ENCODE measurements at places on chromosomes 12 and 14. TPM values are rescaled to one million over a fixed set of nuclear protein-coding genes. Genes with fewer than 3 reads are reported as not detected.

Gene FITM1
- 0.48 TPM for total RNA-seq

DNA sequence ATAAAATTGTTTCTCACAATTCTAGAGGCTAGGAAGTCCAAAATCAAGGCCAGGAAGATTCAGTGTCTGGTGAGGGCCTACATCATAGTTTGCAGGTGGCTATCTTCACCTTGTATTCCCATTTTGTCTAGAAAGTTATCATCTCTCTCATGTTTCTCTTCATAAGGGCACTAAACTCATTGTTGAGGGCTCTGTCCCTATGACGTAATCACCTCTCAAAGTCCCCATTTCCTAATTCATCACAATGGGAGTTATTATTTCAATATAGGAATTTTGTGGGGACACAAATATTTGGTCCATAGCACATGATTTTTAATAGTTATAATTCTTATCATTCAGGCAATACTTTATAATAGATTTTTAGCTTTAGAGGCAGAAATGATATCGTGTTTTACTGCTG, 1509.2 kb upstream of the SEL1L start:
- DNase-seq, result no peak

Gene TRHDE
- total RNA-seq, result 7.5 TPM

DNA sequence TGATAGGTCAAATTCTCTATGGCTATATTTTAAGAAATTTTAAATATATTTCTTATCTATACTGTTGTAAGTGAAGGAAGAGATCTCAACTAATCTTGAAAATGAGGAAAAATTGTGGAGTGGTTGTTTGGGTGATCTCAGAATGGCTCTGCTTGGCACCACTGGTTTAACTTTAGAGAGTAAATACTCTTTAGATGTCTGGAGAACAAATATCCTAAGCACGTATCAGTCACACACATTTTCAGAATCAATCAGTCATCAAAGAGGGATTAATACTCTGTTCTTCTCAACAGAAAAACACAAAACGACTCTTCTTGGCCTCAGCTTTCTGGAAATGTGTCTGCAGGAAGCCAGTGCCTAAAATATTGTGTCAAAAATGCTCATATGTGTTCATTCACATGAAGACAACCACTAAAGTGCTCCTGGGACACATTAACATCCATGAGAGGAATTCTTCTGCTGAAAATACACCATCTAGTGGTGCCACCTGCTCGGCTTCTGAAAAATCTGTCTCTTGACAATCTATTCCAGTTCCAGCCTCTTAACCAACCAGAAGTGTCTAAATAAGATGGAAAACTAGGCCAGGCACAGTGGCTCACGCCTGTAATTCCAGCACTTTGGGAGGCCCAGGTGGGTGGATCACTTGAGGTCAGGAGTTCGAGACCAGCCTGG, 81.1 kb upstream of the CCDC198 start:
- DNase-seq, result no peak

GRCh38 chr12:5513406-5513805, 81.5 kb downstream of the NTF3 start:
- no peak for DNase-seq

Gene TMPRSS12
- not detected for total RNA-seq

DNA sequence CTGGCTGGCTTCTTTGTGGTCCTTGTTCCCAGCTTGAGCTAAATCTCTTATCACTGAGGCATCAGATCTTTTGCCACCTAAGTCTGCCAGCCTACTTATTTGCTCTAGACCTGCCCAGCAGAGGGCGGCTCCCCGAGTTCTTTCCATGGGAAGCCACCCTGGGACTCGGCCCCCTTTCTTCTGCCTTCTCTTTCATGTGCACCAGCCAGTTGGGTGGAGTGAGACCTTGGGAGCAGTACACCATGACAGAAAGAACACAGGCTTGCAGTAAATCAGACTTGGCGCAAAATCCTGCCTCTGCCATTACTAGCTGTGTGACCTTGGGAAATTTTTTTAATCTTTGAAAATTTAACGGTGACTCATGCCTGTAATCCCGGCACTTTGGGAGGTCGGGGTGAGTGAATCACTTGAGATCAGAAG, 7.4 kb downstream of the SMAGP start:
- peak; percentile 21 for DNase-seq

DNA sequence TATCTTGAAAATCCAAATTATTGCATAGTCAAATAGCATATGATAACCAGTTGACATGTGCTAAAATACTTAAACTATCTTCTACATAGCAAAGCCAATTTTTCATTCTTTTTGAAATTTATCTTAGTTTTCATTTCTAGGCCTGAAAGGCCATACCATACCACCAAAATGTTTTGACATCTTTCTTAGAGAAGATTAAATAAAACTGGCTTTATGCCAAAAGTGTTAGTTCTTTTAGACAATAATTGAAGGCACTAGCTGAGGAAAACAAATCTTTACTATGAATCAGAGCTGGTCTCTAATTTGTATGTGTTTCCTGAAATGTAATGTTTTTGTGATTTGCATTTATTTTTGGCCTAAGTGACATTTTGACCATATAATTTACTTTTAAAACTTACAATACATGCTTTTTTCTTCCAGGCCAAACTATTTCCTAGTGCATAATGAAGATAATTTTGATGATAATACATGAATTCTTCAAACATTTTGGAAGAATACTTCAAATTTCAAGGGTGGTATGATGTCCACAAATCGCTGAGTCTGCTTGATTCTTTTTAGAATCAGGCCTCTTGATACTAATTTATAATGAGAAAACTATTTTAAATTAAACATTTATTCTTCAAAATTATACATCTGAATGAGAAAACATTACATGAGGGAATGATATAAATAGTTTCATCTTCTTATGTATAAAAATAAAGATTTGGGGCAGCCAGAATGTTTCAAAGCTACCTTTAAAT, 6.5 kb upstream of the KCNMB4 start:
- DNase-seq, result no peak

Gene MUCL1
- 1.5 TPM for total RNA-seq

Gene CRACR2A
- 6.8 TPM for total RNA-seq

DNA sequence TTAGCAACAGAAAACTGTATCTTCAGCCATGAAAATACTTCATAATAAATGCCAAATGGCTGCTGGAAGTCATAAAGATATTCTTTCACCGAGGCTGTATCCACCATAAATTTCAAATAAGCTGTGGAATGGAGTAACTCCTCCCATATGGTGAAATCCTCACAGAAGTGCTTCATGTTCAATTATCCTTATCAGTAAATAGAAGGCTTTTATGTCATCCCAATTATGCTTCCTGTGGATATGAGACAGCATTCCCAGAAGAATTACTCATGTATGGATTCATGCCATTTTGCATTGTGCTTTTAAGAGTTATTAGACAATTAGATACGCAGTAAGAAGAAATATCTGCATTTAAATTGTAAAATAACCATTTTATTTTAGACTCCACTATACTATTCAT, 99.0 kb downstream of the RTN1 start:
- DNase-seq, result no peak

DNA sequence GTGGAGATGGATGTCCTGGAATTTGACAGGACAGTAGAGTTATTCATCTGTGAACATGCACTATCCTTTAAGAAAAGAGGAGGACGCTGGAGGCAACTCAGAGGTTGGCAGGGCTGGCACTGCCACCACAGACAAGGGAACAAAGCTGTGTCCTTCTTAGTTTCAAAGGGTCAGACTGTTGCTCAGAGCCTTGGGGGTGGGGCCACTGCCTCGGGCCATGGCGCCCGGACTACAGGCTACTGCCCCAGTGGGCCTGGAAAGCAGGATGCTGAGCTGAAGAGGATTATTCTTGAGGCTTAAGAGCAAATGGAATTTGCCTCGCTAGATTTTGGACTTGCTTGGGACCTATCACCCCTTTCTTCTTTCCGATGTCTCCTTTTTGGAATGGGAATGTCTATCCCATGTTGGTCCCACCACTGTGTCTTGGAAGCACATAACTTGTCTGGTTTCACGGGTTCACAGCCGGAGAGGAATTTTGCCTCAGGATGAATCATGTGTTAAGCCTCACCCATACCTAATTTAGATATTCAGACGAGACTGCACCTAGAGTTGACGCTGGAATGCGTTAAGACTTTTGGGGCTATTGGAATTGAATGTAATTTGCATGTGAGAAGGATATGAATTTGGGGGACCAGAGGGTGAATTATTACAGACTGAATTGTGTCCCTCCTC, 114.8 kb upstream of the RFLNA start:
- no peak for DNase-seq

GRCh38 chr14:65277580-65278270, 134.8 kb upstream of the FUT8 start:
- no peak for DNase-seq

GRCh38 chr12:103841690-103842584, 903 bp upstream of the NT5DC3 start:
- peak; percentile 19 for DNase-seq

- DNase-seq, result peak; percentile 79
Measured at GRCh38 chr14:92646952-92647796, 101.3 kb downstream of the LGMN start.

DNA sequence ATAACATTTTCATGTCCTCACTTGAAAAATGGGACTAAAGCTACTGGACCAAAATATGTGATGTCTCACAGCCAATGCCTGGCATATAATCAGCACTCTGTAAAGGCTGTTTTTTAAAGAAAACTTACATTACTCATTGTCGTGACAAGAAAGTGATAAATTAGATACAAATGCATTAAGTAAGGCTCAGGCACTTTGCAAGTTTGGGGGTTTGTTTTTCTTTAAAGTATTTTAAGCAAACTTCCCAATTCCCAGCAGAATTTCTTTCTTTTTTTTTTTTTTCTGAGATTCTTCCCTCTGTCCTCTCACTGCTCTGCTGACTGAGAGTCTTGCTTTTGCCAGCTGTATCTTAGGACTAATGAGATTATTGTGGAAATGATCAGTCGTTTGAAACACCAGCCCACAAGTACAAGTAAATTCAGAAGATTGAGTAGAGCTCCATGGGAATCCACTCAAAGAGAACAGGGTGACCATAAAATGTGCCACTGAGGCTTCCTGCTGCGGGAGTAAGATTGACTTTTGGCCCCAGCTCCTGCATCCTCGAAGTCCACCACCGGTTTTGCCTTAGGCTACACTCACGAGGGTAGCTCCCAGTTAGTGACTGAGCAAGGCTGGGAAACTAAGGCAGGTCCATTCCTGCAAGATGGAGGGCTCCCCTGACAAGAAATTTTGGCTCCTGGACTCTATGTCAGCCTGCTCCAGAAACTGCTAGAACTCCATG, 82.8 kb downstream of the TMTC1 start:
- no peak for DNase-seq

Gene INHBC
- not detected for total RNA-seq

GRCh38 chr14:52119030-52119429, 50.2 kb upstream of the NID2 start:
- DNase-seq, result no peak

- DNase-seq, result no peak
Measured at GRCh38 chr14:64450255-64450654, 15.0 kb upstream of the AKAP5 start.

DNA sequence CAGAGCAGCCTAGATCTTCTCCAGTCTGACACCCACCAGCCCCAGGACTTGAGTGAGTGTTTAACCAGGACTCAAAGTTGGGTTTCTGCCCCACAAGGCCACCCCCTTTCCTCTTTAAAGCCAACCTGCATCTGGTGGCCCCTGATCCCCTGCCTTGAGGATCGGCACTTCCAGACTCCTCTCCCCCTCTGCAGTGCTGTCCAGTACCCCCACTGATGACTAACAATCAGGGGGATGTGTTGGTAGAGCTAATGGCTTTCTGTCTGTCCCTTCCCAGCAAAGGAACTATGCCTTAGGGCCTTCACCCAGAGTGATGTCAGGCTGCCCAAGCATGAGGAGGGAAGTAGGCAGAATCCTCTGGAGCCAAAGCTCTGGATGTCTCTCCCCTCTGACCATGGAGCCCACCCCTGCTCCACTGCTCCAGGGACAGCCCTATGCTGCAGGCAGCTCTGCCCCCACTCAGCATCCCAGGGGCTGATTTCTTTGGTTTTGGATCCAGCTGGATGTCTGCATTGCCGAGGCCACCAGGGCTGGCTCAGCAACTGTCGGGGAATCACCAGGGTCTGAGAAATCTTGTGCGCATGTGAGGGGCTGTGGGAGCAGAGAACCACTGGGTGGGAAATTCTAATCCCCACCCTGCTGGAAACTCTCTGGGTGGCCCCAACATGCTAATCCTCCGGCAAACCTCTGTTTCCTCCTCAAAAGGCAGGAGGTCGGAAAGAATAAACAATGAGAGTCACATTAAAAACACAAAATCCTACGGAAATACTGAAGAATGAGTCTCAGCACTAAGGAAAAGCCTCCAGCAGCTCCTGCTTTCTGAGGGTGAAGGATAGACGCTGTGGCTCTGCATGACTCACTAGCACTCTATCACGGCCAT, 42.9 kb downstream of the DAD1 start:
- DNase-seq, result peak; percentile 82

DNA sequence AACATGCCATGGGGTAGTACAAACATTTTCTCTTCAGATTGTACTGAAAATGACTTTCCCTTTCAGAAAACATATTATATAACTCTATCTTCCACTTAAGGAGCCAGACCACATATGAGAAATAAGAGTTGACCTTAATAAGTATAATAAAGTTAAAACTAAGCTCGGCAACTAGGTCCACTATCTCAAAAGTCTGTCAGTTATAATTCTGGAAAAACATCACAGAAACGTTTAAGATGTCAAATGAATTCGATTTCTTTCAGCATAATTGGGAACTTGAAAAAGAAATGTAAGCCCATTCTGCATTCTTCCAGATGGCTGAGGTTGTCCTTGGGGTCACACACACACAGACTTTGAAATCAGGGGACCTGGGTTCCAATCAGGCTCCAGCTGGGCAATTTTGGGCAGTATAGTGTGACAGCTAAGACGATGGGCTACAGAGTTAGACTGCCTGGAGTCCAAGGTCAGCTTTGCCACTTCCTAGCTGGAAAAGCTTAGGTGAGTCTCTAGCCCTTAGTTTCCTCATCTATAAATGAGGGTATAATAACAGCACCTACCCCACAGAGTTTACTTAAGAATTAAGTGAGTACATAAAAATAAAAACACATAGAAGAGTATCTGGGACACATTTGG, 75.6 kb downstream of the PPP2R5E start:
- no peak for DNase-seq

Gene ABCB9
- 7.5 TPM for total RNA-seq

DNA sequence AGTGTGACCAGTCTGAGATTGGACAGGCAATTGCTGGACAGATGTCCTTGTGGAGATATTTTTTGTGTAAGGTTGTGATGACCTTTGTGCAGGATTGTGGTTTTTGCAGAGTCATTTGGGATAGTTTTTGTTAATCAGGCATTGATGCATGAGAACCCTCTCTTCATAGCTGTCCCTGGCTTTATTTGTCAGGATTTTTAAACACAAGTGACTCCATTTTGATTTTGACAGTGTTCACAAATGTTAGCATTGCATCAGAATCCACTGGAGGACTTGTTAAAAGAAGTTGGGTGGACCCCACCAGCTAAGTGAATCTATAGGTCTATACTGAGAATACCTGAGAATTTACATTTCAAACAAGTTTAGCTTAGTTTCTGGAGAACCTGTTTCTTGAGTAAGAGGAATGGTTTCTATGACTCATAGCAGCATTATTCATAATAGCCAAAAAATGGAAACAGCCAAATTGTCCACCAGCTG, 11.8 kb downstream of the FNTB start:
- no peak for DNase-seq
